ENCODE measurements at places on chromosomes 16 and 17.

DNA sequence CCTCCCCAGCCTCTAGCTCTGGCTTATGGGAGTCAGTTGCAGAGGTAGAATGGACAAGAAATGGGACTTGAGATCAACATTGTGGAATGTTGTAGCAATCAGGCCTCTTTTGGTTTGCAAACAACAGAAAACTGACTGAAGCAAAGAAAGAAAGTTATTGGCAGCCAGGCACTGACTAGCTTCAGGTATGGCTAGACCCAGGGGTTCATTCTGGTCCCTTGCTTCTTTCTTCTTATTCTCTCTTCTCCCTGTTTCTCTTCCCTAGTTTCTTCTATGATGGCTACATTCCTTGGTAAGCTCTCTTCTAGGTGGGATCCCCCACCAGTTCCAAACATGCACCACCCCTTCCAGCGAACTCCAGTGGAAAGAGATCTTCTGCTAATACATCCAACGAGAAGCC is 154.3 kb downstream of the CPPED1 start:
- DNase-seq, result no peak

DNA sequence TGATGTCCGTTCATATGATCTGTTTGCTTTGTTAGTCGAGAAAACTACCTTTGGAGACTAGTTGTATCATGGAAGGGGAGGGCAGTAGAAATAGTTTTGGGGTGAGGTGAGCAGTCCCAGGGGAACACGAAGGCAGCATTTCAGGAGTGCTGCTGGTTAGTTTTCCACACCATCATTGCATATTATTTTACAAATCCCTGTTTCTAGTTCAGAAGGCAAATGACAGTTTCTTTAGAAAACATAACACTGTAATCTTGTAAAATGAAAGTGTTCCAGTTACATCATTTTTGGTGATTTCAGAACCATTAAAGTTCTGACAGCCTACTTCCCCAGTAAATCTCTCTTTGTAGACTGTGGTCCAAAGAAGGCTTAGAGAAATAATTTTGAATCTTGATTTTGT is 25.4 kb downstream of the BANP start:
- no peak for DNase-seq

GRCh38 chr16:27452569-27453493 is 50.9 kb downstream of the IL21R start:
- DNase-seq, result no peak

- no peak for DNase-seq
Measured at GRCh38 chr17:9419932-9420453, 155.6 kb downstream of the STX8 start.

GRCh38 chr16:1541293-1542165 is 8.1 kb downstream of the TMEM204 start:
- DNase-seq, result no peak

DNA sequence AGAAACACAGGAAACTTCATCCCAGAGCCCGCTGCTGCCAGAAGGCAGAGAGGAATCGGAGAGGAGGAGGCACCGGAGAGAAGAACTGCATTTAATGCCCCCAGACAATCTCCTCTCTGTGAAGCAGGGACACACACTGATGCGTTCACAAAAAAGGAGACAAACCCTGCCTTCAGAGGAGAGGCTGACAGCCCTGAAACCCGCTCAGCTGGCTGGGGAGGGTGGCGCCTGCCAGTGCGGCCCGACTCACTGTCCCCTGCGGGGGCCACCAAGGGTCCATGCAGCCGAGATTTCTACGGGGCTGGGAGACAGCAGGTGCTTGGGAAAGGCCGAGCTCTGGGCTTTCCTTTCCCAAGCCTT is 21.9 kb upstream of the CACNG1 start:
- DNase-seq, result no peak

GRCh38 chr16:11675561-11676511 is 7.6 kb downstream of the SNN start:
- DNase-seq, result no peak

DNA sequence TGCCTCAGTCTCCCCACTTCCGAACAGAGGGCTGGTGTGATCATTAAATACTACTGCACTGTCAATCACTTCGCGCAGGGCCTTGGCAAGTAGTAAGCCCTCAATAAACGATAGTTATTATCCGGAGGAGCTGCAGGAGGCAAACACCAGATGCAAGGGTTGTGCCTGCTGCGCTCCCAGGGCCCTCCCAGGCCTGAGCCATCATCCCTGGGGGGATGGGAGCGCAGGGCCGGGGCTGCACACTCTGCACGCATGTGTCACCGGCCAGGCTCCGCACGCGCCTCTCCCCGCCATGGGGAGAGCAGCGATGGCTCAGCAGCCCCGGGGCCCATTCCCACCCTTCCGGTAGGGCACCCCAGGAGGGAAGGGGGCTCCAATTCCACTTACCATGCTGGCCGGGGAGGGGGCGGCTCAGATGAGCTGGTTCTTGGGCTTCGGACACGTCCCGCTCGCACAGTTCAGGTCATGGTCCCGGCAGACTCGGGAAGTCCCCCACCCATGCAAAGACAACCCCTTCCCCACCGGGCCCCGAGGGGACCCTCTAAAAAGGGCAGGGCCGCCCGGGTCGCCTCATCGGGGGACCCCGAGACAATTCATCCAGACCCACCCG is 681 bp downstream of the XPO6 start:
- peak; percentile 26 for DNase-seq

DNA sequence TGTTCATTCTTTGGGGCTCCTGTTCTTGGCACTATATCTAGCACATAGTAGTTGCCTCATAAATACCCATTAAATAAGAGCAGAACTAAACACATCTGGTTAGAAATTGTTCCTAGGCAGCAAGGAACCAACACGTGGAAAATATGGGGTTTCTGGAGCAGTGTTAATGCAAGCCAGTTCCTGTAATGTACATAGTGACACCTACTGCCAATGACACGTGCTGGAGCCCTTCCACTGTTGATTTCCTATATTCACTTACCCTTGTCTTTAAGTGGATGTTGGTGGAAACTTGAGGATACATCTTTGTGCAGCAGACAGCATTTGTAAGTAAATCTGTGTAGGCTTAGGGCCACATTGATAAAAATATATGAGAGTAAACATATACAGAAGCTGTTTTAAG is 1.6 kb upstream of the IRF8 start:
- DNase-seq, result no peak

DNA sequence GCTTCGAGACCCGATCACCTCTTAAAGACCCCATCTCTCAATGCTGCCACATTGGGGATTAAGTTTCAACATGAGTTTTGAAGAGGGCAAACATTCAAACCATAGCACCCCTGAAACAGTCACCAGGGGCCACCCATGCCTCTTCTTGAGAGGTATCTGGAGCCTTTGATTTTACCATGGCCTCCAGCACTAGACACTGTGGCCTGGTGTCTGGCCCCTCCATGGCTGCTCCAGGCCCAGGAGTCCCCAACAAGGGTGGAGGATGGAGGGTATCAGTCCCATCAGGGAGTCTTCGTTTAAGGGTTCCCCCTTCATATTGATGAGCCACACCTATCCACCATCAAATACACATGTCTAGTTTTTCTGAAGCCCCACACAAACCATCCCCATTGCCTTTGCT is 66.5 kb upstream of the CDH5 start:
- no peak for DNase-seq

GRCh38 chr16:58197314-58198012 is 443 bp downstream of the CSNK2A2 start:
- DNase-seq, result no peak

Measured in NCI-H1105 (cell line).